Effector memory CD8-positive, alpha-beta T cell (primary cell): ENCODE measurements at places on chromosomes 5 and 9.
A peak's percentile ranks its signal among the peaks of the same experiment; 100 is the strongest.

GRCh38 chr5:42855811-42856210, 44.1 kb upstream of the SELENOP start:
- no peak overlapping the region for H3K4me3 ChIP-seq
- H3K4me1 ChIP-seq, result no peaks in the 10 kb centered on the region
- H3K27me3 ChIP-seq, result peaks cover 20% of the 10 kb centered on the region
- H3K27ac ChIP-seq, result no peak overlapping the region
- no peaks in the 10 kb centered on the region for H3K36me3 ChIP-seq

DNA sequence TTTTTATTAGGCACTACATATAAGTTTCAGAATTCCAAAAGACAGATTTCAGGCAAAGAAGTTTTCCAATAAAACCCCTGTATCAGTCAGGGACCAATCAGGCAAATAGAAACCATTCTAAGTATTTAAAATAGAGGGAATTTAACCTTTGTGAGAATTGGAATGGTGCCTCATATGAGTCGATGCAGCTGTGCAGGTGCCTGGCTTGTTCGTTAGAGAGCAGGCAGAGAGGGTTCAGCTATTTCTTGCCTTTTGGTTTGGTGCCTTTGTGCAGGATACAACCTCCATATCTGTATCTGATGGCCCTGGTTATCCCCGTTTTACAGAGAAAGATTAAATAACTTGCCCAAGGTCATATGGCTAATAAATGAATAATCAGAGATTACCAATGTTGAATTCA, 6.0 kb upstream of the DDX4 start:
- no peaks in the 10 kb centered on the region for H3K27me3 ChIP-seq
- no peaks in the 10 kb centered on the region for H3K36me3 ChIP-seq
- DNase-seq, result no peak
- no peak overlapping the region for H3K4me3 ChIP-seq
- H3K4me1 ChIP-seq, result no peaks in the 10 kb centered on the region
- no peak overlapping the region for H3K27ac ChIP-seq

GRCh38 chr5:74064225-74064624, 438.2 kb downstream of the ARHGEF28 start:
- no peaks in the 10 kb centered on the region for H3K36me3 ChIP-seq
- no peaks in the 10 kb centered on the region for H3K27me3 ChIP-seq
- no peak overlapping the region for H3K27ac ChIP-seq
- no peak for DNase-seq

- peak overlapping the region; percentile 60 for H3K4me3 ChIP-seq
- no peak overlapping the region for H3K27ac ChIP-seq
- DNase-seq, result no peak
Measured at GRCh38 chr5:390623-391491, 52.1 kb upstream of the EXOC3 start.

DNA sequence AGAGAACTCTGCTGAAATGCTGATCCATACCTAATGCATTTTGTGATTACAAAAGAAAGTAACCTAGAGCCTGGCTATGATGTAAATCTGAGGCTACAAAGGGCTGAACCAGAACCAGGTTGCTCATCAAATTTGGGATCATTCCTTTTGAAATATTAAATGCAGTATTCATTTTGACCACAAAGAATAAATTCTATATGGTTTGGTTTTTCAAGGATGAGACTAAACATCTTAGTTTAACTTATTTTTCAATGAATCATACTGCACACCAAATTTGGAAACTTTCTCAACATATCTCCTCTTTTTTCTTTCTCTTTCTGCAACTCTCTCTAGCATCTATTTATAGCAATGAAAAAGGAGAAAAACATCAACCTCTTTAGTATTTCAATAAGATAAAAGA, 46.5 kb downstream of the CEMIP2 start:
- no peak for DNase-seq
- H3K4me1 ChIP-seq, result no peaks in the 10 kb centered on the region
- H3K27me3 ChIP-seq, result no peaks in the 10 kb centered on the region
- no peak overlapping the region for H3K27ac ChIP-seq
- H3K36me3 ChIP-seq, result peaks cover 71% of the 10 kb centered on the region

DNA sequence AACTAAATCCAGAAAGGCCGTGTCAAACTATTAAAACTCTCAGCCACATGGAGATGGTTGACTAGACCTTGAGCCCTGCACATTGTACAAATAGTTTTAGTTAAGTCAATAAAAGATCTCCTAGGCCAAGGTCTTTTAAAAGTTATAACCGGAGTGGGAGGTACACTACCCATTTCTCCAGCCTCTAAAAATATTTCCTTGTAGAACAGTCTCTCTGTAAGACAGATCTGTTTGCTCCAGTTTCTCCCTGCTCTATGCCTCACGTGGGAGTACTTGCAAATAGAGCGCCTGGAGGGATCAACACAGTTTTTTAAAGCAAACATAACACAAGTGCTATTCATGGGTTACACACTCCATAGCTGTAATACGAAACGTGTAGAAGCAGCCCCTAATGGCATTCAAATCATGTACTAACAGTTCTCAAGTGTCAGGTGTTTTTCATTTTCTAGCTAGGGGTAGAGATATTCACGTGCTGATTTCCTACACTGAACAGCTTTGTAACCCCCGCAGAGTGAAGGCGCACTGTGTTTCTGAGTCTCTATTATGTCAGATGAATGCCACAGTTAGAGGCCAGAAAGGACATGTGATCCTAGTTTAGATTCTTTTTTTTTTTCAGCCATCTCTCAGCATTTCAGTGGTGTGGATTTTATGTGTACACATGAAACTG, 703.4 kb upstream of the GRAMD2B start:
- H3K36me3 ChIP-seq, result no peaks in the 10 kb centered on the region
- H3K4me1 ChIP-seq, result no peaks in the 10 kb centered on the region
- DNase-seq, result no peak
- no peak overlapping the region for H3K27ac ChIP-seq
- H3K4me3 ChIP-seq, result no peak overlapping the region

- DNase-seq, result no peak
- no peak overlapping the region for H3K27ac ChIP-seq
- no peak overlapping the region for H3K4me3 ChIP-seq
Measured at GRCh38 chr5:2259494-2260107, 376.9 kb upstream of the IRX4 start.

DNA sequence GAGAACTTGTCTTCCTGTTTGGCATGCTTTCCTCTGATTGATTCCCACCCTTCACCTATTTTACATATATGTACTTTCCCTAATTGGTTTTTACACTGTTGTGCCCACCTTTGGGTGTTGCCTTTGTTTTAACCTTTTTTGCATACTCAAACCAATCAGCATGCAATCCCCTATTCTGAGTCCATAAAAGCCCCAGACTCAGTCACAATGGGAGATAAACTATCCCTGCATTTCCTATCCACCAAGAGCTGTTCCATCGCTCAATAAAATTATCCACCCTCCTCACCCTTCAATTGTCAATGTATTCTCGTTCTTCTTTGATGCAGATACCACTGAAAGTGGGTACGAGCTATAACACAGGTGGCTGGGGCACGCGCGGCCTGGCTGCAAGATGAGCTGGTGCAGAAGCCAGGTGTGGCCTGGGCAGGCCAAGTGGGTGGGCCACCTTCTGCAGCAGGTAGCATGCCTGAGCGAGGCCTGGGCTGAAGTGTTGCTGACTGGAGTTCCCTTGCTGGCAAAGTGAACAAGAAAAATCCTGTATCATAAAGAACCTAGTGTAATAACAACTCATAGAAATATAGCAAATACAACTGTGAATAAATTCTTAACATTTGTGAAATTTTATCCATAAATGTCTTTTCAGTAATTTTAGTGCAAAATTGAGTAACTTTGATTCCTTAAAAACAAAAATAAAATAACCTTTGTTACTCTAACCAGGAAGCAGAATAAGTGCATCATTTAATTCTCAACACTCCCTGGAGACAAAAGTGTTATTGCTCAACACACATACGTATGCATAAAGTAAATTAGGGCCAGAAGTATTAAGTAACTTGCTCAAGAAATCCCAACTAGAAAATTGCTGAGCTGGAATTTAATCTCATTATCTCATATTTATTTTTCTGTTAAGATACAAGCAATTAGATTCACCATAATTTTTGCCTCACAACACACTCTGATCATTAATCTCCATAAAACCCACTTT, 685.3 kb upstream of the EDIL3 start:
- no peaks in the 10 kb centered on the region for H3K36me3 ChIP-seq
- H3K27ac ChIP-seq, result no peak overlapping the region
- no peaks in the 10 kb centered on the region for H3K27me3 ChIP-seq
- no peaks in the 10 kb centered on the region for H3K4me1 ChIP-seq
- H3K4me3 ChIP-seq, result no peak overlapping the region
- DNase-seq, result no peak

DNA sequence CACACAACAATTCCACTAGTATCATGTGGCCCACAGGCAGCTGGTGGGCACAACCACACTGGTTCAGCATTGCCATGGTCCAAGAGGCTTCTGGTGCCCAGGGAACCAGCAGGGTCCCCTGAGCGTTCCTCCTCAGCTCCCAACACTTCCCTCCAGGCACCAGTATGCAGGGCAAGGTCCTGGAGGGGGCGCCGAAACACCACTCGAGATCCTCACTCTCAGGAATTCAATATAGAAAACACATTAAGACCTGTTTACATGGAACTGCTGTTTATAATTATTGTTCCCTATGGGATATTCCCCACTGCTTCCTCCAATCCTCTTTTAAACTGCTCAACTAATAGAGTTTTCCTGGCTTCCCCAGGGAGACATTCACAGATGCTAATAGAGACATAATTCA, 91.9 kb upstream of the GABRP start:
- H3K4me1 ChIP-seq, result no peaks in the 10 kb centered on the region
- no peak overlapping the region for H3K27ac ChIP-seq
- no peak for DNase-seq
- no peak overlapping the region for H3K4me3 ChIP-seq
- peaks cover 61% of the 10 kb centered on the region for H3K27me3 ChIP-seq

DNA sequence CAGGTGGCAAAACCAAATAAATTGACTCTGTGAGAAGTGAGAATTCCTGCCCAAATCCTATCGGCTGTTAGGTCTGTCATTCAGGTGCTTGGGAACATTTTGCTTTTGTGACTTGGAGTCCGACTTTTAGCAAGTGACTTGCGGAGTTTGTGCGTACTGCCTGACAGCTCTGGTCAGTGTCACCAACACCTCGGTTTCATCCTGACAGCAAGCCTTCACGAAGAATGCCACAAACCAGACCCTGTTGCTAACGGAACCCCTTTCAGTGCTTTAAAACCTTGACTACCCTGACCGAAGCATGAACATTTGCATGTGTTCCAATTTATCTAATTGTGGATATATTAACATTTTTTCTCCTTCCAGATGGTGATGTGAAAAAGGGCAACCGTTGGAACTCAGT, 26.5 kb downstream of the LIX1 start:
- no peak for DNase-seq
- no peak overlapping the region for H3K4me3 ChIP-seq
- no peak overlapping the region for H3K27ac ChIP-seq
- H3K27me3 ChIP-seq, result no peaks in the 10 kb centered on the region

DNA sequence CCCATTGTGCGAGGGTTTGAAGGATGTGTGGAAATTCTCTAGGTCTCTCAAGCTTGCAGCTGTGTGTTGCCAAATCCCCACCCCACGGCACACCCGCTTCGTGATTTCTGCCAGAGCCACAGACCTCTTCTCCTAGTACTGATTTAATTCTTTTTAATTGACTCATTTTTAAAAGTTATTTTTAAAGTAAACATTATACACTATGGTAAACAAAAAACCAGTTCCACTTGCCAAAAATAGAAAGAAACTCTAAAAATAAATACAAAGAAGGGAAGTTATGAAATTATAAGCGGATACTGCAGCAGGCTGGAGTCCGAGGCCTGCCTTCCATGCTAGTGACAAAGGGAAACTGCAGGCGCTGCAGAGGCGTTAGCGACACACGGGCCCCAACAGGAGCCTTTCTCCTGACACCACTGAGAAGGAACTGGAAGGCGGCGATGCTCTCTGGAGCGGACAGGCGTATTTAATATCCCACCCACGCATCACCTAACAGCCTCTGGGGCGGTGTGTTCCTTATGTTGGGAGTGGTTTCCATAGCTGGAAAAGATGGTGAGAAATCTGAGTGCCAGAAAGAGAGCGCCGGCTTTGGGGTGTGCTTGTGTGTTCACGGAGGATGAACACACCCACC, 122.5 kb downstream of the COL23A1 start:
- H3K27me3 ChIP-seq, result peaks cover 27% of the 10 kb centered on the region
- H3K4me3 ChIP-seq, result no peak overlapping the region
- H3K4me1 ChIP-seq, result no peaks in the 10 kb centered on the region
- H3K36me3 ChIP-seq, result no peaks in the 10 kb centered on the region

DNA sequence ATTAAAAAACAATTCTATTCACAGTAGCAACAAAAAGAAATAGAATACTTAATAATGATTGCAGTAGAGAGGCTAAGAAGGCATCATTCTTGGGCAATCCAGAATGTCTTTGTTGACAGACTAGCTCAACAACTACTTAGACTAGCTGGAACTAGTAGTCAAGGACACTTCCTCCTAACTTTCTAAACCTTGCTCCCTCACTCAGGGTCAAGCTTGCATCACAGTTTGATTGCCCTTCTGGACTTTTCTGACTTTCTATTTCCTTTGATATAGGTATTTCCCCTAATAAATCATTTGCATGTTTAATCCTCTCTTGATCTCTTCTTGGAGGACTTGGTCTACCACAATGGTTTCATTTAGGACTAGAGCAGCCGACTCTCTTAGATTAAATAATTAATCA, 1107.9 kb downstream of the PTPRD start:
- no peak overlapping the region for H3K27ac ChIP-seq
- no peaks in the 10 kb centered on the region for H3K36me3 ChIP-seq
- no peak for DNase-seq
- H3K4me1 ChIP-seq, result no peaks in the 10 kb centered on the region
- no peaks in the 10 kb centered on the region for H3K27me3 ChIP-seq

DNA sequence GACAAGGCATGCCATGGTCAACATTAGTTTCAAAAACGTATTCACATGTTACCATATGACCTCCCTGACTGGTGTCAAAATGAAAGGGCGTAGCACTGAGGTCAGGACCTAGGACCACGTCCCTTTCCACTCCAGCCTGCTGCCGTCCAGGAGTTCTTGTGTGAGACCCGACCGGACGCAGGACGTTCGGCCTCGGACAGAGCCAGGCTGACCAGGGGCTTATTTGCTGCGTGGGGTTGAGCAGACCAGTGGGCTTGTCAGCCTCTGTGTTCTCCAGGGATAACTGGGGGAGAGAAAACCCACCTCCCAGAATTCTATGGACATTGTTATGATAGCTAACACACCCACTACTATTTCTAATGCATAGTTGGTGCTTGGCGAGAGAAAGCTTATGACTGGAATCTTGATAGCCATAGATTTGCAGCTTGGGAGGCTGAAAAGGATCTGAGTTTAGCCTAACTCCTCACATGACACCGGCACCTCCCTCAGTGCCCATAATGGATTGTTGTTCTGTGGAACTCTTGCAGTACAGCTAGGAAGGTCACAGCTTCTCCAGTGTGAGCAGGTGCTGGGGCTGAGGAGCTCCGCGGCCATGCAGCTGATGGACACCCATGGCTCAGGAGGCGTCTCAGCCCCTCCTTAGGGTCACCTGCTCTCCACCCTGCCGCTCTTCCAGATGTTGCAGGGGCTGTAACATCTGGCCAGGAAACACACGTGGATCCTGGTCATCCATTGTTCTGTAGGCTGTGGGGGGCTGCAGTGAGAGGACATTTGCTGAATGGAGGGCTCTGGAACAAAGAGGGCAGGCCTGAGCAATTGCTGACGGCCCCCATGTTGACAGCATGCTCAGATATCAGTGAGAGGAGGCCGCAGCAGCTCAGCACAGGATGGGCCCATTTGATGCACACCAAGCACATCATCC, 368.4 kb downstream of the IRX2 start:
- no peak for DNase-seq
- H3K27me3 ChIP-seq, result no peaks in the 10 kb centered on the region
- H3K4me3 ChIP-seq, result no peak overlapping the region
- no peaks in the 10 kb centered on the region for H3K36me3 ChIP-seq
